ENCODE measurements at places on chromosomes 11 and 22. TPM values are rescaled to one million over a fixed set of nuclear protein-coding genes. Genes with fewer than 3 reads are reported as not detected.

GRCh38 chr11:18958221-18958910, 19.2 kb upstream of the MRGPRX1 start:
- DNase-seq = no peak

- DNase-seq = no peak
Observed at GRCh38 chr11:27281740-27282590, 81.0 kb downstream of the CCDC34 start.

GRCh38 chr11:65438257-65439151, 15.9 kb downstream of the NEAT1 start:
- no peak for DNase-seq

GRCh38 chr22:47369431-47370015, 607.1 kb downstream of the TBC1D22A start:
- DNase-seq = no peak

GRCh38 chr22:50008151-50009040, 4.2 kb downstream of the IL17REL start:
- DNase-seq = no peak

- DNase-seq = no peak
Observed at GRCh38 chr11:78539506-78539905, 35.2 kb downstream of the NARS2 start.

- no peak for DNase-seq
Observed at GRCh38 chr22:36365020-36365411, 22.8 kb downstream of the MYH9 start.

DNA sequence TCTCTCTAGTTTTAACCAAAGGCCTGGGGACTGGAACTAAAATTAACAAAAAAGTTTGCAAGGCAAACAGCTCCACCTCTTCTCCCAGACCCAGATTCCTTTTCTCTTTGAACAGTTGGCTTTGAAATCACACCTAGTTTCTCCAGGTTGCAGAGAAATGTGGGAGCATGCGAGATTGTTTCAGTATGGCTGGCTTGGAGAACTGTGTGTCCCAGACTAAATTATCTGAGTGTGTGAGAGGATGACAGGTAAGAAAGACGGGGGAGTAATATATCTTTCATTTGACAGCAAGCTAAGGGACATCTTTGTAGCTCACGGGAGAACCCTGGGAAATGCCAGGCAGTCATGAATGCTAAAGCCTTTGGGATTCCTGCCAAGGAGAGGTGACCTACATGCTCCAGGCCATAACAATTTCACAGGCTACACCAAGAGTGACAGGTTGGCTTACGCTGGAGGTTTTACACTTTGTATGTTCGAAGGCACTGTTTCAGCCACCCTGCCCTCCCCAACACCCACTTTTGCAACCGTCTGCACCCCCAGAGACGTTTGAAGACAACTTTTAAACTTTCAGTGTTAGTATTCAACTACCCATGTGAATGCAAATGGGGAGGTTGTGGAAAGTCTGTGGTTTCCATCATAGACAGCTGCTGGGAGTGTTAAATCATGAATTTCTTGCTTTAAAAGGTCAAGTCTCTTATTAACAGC, 109.3 kb upstream of the SNX19 start:
- DNase-seq = no peak

- no peak for DNase-seq
Observed at GRCh38 chr22:22410121-22410520, 98.4 kb downstream of the ZNF280B start.

DNA sequence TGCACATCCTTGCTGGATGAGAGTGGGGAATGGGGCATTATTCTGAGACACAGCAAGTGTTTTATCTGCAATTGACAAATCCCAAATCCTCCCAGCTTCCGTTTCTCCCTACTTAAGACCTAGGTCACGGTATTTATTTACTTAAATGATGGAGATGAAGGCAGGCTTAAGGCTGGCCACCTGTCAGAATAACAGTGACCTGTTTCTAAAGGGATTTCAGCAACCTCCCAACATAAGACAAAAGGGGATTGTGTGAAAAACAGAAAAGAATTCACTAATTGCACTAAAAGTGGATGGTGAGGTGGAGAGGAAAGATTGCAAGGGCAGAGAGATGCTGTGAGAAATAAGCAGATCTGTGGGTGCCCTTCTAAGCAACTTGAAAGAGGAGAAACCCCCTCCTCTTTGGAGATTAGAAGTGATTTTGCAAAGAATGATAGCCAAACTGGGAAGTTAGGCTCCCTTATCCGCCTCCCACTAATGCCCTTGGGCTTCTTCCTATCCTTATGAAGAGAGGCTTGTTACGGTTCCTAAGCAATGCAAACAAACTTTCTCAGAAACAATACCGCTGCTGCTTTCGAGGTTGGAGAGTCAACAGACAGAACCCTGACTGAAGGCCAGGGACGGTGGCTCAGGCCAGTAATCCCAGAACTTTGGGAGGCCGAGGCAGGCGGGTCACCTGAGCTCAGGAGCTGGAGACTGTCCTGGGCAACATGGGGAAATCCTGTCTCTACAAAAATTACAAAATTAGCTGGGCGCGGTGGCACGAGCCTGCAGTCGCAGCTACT, 84.3 kb downstream of the ARL14EP start:
- no peak for DNase-seq

- DNase-seq = no peak
Observed at GRCh38 chr11:30992513-30992849, 377.1 kb downstream of the DCDC1 start.

GRCh38 chr11:18132341-18132740, at the start of gene MRGPRX3:
MRGPRX3 (plus strand) TSS chr11:18132571; CDS start chr11:18137203, 4,632 bp downstream.
- DNase-seq = no peak

DNA sequence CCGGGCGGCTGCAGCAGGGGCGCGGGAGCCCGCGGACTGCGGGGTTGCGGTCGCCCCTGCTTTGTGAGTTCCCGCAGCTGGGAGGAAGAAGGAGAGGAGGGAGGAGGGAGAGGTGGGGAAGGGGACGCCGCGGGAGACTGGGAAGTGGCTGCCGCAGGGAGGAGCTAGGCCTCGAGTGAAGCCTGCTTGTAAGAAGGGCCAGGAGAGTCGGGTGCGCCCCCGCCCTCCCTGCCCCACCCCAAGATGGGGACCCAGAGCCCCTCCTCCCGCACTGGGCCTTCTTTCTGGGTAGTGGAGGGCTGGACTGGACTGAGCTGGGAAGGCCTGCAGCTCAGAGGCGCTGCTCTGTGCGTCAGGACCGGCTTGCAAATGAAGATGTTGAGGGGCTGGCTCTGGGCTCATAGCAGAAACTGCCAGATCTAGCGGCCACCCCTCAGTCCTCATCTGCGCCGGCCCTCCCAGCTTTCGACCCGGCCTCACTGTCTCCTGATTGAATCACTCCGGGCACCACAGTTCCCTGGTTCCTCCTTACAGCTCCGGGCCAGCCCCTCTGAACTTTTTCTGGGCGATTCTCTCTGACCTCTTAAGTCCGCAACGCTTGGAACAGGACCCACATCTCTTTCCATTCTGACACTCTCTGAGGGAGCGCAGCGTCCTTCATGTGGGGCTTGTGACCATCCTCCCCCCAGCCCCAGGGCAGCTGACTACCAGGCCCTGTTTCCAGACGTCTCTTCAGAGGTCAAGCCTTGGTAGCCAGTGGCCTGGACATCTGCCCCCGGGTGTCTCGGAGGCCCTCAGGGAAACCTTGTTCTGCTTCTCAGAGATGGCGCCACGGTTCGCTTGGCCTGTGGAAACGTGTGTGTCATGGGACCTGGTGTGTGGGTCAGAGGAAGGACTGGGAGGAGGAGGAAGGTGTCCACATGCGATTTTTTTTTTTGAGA, 21.9 kb downstream of the SERPINH1 start:
- DNase-seq = peak; percentile 83

DNA sequence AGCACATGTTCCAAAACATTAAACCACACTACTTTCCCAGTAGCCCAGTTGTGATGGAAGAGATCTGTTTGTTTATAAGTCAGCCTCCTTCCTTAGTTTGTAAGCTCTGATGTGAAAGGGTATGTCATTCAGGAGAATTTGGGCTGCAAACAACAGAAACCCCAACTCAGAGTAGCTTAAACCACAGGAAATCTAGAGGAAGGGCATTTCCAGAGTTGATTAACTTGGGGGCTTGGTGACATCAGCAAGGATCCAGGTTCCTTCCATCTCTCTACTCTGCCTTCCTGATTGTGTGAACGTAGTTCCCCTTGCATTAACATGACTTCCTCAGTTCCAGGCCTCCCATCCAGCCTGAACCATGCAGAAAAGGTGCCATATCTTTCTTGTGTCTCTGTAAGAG, 6.5 kb upstream of the FJX1 start:
- no peak for DNase-seq

- no peak for DNase-seq
Observed at GRCh38 chr11:73804712-73805111, 17.0 kb downstream of the MRPL48 start.

- DNase-seq = no peak
Observed at GRCh38 chr11:68449951-68450350, 10.6 kb upstream of the PPP6R3 start.

- no peak for DNase-seq
Observed at GRCh38 chr11:77381729-77382665, 80.5 kb upstream of the GDPD4 start.

DNA sequence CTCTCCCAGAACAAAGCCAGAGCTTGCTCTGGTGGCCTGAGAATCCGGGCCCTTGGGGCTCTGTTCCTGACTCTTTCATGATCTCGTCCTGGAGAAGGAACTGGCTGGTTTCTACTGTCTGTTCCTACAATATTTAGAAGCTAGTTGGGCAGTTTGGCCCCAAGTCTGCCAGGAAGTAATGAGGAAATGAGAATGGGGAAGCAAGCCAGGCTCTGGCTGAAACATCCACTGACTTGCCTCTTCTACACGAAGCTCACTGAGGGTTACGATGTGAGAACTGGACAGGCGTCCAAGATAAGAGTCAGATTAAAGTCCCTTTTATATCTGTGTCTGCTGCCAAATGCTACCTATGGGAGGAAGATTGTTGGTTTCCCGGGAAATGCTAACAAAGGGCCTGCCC, 110.0 kb upstream of the KIRREL3 start:
- DNase-seq = no peak

- DNase-seq = no peak
Observed at GRCh38 chr11:96361778-96362177, 18.8 kb upstream of the MAML2 start.

DNA sequence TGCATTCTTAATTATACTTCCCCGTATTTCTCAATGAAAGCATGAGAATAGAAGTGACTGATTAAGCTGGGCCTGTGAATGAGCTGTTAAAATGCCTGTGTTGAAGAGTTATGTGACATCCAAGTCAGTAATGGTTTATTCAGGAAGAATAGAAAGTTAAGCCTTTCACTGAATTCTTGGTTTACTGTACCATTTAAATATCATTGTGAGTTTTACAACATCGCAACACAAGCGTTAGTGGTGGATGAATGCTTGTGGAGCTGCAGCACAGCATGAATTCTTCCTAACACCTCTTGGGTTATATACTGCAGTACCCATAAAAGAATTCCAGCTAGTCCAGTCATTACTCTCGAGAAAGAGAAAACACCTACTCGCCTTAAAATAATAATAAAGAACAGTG, 257.8 kb downstream of the JRKL start:
- DNase-seq = no peak

DNA sequence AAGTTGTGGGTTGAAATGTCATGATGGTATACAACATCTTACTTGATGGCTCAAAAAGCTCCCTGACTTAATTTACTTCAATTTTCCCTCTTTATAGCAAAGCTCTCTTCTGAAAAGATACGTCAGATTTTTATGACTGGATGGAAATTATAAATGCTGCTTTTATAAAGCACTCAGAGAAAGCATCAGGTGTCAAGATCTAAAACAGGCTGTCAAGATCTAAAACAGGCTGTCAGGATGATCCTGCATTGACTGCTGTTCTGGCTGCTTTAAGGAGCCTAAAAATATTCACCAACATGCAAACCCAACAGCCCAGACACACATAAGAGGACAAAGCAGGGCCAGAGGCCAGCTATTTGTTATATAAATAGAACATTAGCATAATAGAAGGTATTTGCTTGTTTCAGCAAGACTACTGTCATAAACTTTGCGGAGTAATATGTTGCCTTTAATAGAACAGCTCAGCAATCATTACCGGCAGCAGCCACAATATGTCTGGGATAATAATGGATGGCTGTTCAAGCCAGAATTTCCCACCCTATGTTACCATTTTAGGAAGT, 77.3 kb upstream of the ANO5 start:
- DNase-seq = no peak

DNA sequence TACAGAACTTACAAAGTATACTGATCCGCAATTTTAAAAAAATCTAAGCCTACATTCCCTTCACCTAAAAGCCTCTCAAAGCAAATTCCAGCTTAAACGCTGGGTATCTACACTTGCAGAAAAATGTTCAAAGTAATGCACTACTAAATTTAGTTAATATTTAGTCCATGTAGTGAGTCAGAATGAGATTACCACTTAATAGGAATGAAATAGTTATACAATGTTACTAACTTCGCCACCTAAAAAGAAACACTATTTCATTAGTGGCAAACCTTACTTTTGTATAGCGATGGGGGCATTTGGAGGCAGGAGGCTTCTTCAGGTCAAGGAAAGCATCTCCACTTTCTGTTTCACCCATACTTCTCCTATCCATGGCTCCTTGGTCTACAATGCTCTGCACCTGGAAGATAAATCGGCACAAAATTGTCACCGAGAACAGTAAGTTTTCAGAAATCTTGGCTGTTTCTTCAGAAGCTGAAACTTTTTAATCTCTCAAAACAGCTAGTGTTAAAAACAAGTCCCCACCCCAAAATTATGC, 1.2 kb downstream of the EIF4ENIF1 start:
- no peak for DNase-seq

- no peak for DNase-seq
Observed at GRCh38 chr11:32053151-32053888, 37.6 kb upstream of the RCN1 start.

DNA sequence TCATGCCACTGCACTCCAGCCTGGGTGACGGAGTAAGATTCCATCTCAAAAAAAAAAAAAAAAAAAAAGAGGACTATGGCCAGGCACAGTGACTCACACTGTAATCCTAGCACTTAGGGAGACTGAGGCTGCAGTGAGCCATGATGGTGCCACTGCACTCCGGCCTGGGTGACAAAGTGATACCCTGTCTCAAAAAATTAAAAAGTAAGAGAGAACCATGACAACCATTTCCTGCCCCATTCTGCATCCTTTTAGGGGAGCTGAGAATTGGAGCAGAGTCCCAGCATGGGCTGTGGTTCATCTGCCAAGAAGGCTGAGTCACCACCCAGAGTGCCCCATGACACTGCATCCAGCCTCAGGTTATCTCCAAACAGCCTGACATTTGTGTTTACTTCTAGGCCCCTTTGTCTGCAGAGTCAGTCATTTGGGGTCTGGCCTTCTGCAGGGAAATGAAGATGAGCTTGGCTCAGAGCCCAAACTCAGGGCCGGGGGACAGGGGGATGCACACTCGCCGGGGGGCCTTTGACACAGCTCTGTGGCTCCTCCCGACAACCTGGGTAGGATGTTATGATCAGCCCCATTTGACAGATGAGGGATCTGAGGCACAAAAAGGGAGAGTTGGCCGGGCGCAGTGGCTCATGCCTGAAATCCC, 4.7 kb downstream of the CSDC2 start:
- DNase-seq = no peak

The OR5I1 gene
- not detected for total RNA-seq

The DDTL gene
- 1.8 TPM for total RNA-seq

The FAM76B gene
- total RNA-seq = 11.0 TPM

The RIMBP3B gene
- not detected for total RNA-seq

The SHISA8 gene
- not detected for total RNA-seq

The ZDHHC8 gene
- total RNA-seq = 29.5 TPM

The ANO5 gene
- 4.3 TPM for total RNA-seq

The MFRP gene
- total RNA-seq = not detected
